ENCODE measurements at places on chromosomes 1 and 21.

- DNase-seq: peak; percentile 81
Measured at GRCh38 chr1:179229214-179230140, at the start of gene ABL2. ABL2 (minus strand) TSS chr1:179229677; CDS start chr1:179229397, 280 bp downstream.

DNA sequence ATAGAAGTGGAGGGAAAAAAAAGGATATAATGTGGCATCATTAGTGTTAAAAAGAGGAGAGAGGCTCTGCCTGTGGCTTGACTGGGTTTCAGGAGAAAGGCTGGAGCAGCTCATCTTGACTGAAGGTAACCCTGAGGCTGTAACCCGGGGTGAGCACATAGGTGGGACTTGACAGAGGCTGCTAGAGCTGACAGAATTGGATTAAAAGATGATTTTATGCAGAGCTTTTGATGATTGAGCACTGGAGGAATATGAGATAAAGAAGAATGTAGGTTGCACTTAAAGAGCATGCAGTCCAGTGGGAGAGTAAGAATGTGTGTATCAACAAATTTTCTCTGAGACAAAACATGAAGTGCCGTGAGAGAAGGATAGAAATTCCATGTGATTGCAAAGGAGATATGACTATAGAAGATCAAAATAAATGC, 17.3 kb downstream of the LAMC1 start:
- DNase-seq: no peak

DNA sequence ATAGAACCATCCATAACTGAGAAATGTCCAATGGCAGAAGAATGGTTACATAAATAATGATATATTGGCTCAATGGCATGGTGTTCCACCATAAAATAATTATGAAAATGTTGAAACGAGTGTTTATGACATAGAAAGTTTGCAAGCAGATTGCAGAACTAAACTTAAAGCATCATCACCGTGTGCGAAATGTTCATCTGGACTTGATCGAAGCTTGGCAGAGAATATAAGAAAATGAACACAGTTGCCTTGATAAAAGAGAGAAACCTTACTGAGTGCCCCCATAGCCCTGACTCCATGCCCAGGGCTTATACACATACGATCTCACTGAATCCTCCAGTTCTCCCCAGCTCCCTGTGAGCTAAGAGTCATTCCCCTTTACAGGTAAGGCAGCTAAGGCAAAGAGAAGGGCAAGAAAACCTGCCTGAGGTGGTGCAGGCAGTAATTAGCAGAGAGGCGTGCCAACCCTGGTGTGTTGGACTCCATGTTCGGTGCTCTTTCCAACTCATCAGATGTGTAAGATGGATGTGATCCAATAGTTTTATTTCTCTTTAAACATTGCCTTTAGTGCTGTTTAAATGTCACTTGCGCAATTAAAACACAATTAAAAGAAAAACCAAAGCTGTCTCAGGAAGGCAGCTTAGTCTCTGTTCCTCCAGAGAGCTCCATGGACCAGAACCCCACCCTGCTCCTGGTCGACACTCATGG, 21.8 kb upstream of the SPOCD1 start:
- DNase-seq: no peak

GRCh38 chr1:239711768-239712167, 325.4 kb downstream of the CHRM3 start:
- no peak for DNase-seq

DNA sequence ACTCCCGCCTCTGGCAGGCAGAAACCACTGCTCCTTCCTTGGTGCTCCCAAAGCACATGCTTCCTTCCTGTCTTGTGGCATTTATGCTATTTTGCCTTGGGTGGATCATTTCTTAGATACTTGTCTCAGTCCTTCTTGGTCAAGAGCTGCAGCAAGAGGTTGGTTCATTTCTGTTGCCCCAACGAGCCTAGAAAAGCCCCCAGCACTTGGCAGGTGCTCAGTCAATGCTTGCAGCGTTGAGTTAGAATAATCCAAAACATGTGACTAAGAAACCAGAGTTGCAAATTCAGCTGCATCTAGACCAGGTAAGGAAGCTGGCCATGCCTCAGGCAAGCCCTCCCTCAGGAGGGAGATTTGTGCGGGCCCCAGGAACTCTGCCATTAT, 42.4 kb upstream of the TENT5C start:
- no peak for DNase-seq

- DNase-seq: no peak
Measured at GRCh38 chr1:175209493-175209921, 16.9 kb upstream of the KIAA0040 start.

DNA sequence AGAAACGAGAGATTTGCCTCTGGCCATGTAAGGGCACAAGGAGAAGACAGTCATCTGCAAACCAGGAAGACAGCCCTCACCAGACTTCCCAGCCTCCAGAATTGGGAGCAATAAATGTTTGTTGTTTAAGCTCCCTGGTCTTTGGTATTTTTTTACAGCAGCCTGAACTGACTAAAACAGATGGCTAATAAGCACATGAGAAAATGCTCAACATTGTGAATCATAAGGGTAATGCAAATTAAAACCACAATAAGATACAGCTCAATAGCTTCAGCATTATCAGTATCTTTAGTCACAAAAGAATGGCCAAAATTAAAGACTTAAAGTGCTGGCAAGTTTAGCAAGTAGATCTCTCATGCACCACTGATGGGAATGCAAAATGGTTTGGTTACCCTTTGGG, 11.7 kb downstream of the UBE2G2 start:
- no peak for DNase-seq

DNA sequence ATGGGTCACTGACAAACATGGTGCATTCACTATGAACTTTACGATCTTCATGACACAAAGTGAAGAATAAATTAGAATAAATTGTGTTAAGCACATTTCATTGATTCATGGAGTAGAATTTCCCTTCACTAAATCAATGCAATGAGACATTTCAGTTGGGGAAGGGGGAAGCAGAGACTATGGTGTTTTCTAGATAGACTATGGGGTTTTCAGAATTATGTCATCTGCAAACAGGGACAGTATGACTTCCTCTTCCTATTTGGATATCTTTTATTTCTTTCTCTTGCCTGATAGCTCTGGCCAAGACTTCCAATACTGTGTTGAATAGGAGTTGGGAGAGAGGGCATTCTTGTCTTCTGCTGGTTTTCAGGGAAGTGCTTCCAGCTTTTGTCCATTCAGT, 80.0 kb upstream of the C1orf105 start:
- DNase-seq: no peak

DNA sequence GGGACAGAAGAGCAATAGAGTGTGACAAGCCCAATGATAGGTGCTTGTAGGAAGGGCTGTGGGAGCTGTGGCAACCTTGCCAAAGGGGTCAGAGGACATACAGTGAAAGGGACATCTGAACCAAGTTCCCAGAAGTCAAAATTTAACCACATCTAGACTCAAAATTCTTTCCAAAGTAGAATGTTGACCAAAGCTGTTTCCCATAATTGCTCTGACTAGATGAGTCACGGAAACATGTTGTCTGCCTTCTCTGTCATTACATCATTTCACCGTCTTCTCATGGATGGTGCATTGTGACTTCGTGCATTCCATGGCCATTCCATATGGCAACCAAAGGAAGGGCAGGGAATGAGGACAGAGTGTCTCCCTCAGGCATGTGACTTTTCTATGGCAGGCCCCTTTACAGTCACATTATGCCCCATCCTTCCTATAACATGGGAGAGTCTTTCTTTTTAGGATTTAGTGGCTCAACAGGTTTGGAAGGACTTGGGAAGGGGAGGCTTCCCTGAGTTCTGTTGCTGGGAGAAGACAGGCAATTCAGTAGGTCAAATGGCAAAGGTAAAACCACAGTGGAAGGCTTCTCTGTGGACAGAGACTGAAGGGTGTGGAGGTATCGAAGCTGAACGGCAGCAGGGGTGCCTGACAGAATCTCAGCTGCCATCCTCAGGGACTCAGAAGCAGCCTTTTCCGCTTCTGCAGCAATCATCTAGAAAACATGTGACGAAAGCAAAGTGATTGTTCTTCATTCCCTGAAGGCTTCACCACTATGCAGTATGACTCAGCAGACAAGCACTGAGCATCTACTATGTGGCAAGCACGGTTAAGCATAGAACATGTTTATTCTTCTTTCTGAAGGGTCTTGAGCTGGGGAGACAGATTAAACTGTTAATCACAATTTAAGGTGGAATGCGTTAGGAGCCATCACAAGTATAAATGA, 24.7 kb downstream of the NPHS2 start:
- peak; percentile 15 for DNase-seq

- no peak for DNase-seq
Measured at GRCh38 chr1:226454349-226454748, 46.5 kb upstream of the PARP1 start.

DNA sequence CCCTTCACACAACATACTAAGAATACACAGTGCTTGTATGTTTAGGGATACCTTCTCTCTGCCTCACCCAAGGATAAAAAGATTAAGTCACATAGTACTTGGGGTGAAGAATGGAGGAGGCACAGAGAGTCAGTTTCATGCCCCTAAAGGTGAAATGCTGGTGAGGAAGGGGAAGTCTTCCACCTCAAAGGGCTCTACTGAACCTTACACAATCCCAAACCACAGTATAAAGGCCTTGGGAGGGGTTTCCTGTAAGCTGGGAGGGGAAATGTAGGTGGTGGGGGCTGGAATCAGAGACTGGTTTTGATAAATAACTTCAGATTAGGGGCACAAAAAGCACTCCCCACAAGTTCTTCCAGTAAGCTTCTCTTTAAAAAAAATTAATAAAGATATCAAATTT, 3.5 kb downstream of the MINDY1 start:
- DNase-seq: no peak

DNA sequence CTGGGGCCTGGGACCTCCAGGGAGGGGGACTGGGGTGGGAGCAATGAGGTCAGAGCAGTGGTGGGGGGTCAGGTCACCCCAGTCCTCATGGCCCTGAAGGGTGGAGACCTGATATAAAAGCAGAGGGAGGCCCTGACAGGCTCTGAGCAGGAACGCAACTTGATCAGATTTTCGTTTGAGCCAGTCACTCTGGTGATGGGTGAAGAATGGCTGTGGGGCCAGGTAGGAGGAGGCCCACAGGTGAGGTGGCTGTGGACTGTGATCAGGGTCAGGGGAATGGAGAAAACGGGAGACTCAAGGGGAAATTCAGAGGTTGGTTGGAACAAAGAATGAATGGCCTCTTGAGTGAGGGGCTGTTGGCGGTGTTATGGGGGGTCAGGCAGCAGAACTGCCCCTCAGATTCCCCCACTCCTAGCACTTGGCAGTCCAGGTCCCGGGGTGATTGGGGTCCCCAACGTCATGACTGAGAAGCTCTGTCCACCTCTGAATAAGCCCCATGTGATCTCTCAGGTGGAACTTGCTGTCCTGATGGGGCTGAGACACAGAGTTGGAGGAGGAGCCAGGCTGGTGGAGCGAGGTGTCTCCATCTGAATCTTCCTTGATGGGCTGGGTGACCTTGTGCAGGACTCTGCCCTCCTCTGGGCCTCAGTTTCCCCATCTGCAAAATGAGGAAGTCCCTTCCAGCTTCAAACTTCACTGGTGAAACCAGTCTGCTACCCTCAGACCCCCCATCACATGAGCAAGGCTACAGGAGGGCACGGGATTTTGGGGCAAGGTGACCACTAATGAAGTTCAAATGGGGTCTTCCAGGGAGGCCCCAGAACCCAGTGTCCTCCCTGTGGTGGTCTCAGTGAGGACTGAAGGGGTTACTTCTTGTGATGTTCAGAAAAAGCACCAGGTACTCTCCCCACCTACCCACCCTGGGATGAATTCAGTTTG, 683.0 kb downstream of the MATN1 start:
- no peak for DNase-seq

- DNase-seq: no peak
Measured at GRCh38 chr1:42118125-42118524, 35.1 kb upstream of the GUCA2B start.

- peak; percentile 26 for DNase-seq
Measured at GRCh38 chr1:159790237-159790917, 9.6 kb downstream of the DUSP23 start.

GRCh38 chr1:67348586-67349252, 41.0 kb downstream of the IL12RB2 start:
- no peak for DNase-seq

DNA sequence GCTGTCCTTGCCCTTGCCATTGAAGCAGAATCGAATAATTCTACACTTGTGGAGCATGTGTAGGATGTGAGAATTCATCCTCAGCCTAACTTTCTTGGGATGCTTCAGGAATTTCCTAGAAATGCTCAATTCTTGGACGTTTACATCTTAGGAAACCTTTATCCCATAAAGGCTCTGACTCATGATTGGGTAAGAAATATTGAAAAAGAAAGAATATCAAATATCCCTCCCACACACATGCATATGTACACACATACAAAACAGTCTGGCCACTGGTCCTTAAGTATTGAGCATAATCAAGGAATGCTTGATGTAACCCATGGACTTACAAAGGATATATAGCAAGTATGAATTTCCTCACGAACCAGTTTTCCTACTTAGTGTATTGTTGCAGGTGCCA, 83.9 kb upstream of the IPO9 start:
- no peak for DNase-seq

- no peak for DNase-seq
Measured at GRCh38 chr1:232617237-232617636, 12.7 kb downstream of the SIPA1L2 start.

DNA sequence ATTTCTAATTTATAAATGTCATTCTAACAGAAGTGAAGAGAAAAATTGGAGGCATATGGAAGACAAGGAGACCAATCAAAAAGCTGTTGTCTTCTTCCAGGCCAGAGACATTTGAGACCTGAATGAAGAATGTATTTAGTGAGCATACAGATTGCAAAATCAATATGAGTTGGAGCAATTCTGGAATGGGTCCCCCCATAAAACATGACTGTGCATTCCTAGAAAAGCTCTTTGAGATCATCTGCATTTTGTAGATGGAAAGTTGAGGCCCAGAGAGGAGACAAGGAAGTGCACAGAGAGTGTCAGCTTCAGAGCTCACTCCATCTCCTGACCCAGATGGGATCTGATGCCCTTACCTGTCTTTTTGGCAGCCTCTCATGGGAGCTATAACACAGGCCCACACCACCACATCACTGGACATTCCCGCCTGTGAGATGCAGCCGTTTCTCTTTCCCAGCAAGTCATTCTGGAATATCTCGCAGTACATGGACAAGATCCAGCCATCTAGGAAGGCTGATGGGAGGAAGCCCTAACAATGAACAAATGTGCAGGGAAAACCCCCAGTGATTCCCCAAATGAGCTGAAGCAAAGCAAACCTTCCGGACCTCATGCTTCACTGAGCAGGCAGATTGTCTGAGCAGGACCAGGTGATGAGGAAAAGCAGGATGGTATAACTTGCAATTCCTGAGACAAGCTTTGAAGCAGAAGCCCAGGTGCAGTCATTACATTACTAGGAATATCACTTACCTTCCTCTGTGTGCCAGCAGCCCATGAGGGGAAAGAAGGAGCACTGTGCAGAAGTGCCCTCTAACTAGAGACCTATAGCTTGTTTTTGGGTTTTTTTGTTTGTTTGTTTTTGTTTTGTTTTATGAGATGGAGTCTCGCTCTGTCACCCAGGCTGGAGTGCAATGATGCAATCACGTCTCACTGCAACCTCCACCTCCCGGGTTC, 445.6 kb downstream of the PLPP3 start:
- DNase-seq: no peak

All from HTR-8/SVneo (cell line).